ENCODE measurements at places on chromosomes 2 and 18.

GRCh38 chr2:178320011-178320585 lies 125.8 kb downstream of the OSBPL6 start:
- no peak for DNase-seq

GRCh38 chr2:102062802-102063201 lies 71.0 kb downstream of the IL1R2 start:
- DNase-seq, result no peak

GRCh38 chr2:237774811-237775553 lies 23.6 kb upstream of the RBM44 start:
- DNase-seq, result peak; percentile 39

- no peak for DNase-seq
These were observed 36.0 kb upstream of the YPEL5 start for GRCh38 chr2:30110773-30111172.

- DNase-seq, result no peak
These were observed 54.1 kb upstream of the CAB39 start for GRCh38 chr2:230658577-230658876.

GRCh38 chr2:239014458-239015217 lies 166.8 kb downstream of the TWIST2 start:
- DNase-seq, result no peak

- no peak for DNase-seq
These were observed 96.6 kb downstream of the CPO start for GRCh38 chr2:207035875-207036274.

DNA sequence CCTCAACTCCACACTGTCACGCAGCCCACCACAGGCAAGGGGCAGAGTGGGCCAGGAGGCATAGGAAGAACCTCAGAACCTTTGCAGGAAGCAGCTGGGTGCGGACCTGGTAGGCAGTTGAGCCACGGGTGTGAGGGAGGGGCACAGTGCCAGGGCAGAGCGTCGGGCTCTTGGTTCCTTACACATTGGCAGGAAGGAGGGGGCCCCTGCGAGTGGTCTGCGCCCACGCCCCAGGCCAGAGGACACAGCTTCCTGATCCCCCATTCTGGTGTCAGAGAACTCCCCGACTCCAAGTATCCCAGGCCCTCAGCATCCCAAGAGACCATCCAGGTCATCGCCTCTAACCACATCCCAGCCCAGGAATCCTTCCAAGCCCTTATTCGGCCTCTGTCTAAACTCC lies 61.5 kb downstream of the TNS1 start:
- no peak for DNase-seq

- no peak for DNase-seq
These were observed 149.3 kb downstream of the CSRNP3 start for GRCh38 chr2:165618806-165619205.

GRCh38 chr2:74658516-74658915 lies 4.5 kb downstream of the SEMA4F start:
- DNase-seq, result no peak
